ENCODE measurements at places on chromosomes 7 and 10.

GRCh38 chr7:3294432-3295100 is 6.5 kb upstream of the SDK1 start:
- no peak for DNase-seq

- no peak for DNase-seq
Measured at GRCh38 chr10:51629934-51630639, 69.3 kb downstream of the CSTF2T start.

DNA sequence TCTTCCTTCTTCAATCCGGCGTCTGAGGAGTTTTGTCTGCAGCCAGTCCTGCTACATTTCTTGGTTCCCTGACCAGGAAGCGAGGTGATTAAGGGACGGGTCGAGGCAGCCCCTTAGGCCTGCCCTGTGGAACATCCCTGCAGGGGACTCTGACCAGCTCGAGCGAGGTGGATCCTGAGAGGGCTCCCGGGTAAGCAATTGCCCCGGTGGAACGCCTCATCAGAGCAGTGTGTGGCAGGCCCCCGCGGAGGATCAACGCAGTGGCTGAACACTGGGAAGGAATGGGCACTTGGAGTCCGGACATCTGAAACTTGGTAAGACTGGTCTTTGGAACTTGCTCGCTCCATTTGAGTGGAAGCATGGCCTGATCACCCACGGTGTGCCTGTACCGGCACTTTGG is 121.0 kb downstream of the CUL2 start:
- no peak for DNase-seq

DNA sequence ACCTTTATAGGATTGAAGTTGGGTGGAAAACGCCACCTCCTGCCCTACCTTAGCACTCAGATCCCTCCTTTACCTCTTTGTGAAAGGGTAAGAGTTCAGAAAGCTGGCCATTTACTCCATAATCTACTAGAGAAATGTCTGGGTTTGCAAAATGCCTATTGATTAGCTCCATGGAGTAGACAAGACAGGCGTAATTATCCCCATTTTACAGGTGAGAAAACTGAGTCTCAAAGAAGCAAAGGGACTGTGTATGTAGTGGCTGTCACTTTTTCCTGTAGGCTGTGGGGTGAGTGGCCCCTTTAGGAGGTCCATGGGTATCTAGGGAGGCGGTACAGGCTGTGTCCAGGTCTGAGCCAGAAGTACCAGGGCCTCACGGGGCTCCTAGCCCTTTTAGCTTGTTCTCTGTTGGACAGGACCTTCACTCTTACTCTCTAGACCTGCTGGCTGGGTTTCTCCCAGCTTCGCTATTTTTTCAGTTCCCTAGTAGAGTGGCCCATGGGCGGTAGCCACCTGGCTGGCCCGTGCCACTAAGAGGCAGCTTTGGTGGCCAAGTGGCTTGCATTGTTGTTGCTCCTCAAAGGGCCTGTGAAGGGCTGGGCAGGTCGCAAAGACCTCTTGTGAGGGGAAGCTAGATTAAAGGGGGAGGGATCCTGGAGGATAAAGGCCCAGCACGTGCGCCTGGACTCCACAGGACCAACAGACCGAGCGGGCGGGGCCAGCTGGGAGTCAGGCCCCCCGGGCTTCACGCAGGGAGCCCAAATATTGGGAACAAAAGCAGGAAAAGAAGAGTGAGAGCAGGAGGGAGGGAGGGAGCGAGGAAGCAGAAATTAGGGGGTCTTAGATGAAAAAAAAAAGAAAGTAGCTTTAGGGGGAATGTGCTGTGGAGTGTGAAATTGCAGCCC is 4.7 kb upstream of the PAX2 start:
- peak; percentile 38 for DNase-seq

- DNase-seq: no peak
Measured at GRCh38 chr10:92918603-92919002, 70.3 kb downstream of the EXOC6 start.

- DNase-seq: no peak
Measured at GRCh38 chr7:80334908-80335307, 177.0 kb downstream of the GNAT3 start.

DNA sequence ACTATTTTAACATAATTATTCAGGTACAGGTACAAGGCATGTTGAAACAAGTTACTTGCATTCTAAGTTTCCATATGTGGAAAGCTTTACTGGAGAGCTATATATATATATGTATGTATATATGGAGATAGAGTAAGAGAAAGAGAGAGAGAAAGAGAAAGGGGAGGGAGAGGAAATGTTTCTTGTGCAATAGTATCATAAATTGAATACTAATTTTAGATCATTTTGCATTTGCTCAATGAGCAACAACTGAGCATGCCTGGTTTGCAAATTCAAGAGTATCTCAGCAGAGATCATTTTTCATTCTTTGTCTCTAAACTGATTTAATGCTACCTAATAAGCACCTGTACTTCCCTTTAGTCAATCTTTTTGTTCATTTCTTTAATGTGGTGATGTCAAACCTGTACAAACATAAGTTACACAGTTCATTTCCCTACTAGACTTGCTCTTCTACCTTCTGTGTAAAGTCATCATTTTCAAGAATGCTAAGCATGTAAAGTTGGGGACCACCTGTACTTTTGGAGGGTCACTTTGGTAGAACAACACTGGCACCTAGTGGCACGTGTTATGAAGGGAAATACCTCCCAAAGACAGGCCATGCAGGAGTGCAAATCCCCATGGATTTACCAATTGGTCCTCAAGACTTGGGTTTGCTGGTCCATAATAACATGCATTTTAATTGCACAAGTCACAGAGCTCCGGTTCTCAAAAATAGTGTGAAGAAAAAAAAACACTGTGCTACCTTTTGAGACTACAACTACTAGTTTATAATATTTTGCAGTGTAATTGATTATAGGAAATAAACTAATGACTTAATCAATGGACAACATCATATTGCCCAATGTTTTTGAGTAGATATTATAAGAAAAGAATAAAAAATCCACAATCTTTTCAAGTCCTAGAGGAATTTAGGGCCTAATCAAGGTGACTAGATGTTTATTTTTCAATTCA is 431.2 kb upstream of the IGFBP3 start:
- DNase-seq: peak; percentile 60

GRCh38 chr7:37283716-37284115 is 164.9 kb downstream of the ELMO1 start:
- no peak for DNase-seq

DNA sequence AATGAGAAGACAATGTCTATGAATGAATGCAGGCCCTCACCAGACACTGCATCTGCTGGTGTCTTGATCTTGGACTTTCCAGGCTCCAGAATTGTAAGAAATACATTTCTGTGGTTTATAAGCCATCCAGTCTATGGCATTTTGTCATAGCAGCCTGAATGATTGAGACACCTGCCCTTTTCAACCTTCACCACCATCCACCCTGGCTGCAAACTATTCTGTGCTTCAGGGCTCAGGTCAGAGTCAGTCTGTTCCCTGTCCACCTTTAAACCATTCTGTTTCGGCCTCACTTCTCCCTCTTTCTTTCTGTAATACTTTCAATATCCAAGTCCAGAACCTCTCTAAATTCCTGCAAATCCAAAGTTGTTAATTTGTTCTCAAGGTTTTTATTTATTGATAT is 15.9 kb upstream of the CDK13 start:
- DNase-seq: no peak

GRCh38 chr7:833601-834258 is 1.5 kb downstream of the SUN1 start:
- no peak for DNase-seq

GRCh38 chr7:18893156-18893555 is 224.3 kb downstream of the TWIST1 start:
- no peak for DNase-seq

DNA sequence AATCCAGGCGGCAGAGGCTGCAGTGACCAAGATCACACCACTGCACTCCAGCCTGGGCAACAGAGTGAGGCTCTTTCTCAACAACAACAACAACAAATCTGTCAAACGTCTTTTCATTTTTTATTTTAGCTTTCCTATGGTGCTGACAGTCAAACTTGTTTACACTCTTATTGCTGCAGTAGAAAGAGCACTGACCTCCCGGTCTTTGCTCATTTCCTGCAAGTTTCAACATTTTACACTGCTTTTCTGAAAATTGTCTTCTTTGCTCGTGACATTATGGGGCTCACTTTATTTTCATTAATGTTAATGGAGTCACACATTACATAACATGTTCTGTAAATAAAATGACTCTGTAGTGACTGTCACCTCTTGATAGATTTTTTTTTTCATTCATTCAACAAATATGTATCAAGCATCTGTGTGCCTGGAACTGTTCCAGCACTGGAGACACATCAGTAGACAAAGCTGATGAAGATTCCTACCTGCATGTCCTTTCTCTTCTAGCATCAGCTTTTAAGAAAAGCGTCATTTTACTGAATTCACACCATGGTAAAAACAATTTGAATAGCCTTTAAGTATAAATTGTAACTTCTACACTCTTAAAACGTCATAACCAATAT is 277.3 kb downstream of the CELF2 start:
- DNase-seq: no peak

- no peak for DNase-seq
Measured at GRCh38 chr7:105600720-105601550, 19.6 kb upstream of the EFCAB10 start.

DNA sequence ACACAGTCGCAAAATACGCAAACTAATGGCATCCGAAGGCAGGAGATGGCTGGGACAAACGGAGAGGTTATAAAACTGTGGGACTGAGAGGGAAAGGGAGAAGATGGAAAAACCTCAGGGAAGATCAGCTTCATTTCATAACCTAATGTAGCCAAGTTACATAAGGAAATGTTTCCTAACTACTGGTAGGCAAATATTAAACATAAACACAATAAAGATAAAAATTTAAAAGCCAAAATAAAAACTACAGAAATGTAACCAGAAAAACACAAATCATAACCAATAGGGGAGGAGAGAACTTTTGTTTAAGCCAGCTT is 13.1 kb upstream of the MNX1 start:
- DNase-seq: no peak

- no peak for DNase-seq
Measured at GRCh38 chr10:61110188-61110844, 166.3 kb upstream of the RHOBTB1 start.

DNA sequence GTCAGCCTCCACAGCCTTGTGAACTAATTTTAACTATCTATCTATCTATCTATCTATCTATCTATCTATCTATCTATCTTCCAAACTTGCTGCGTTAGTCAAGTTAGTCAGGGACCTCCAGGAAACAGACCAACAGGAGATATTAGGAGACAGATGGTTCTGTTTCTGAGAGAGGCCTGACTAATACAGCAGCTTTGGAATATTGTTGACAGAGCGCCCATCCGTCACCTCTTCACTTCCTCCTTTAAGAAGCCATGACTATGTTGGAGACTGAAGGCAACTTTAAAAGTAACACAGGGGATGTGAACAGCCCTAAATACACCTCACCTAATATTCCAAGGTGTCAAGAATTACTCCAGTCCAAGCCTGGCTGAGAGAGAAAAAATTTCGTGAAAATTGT is 280.9 kb upstream of the IGFBP3 start:
- no peak for DNase-seq

GRCh38 chr7:82080254-82080927 is 310.5 kb upstream of the HGF start:
- no peak for DNase-seq

- no peak for DNase-seq
Measured at GRCh38 chr10:99084161-99084560, 151.5 kb downstream of the HPSE2 start.

DNA sequence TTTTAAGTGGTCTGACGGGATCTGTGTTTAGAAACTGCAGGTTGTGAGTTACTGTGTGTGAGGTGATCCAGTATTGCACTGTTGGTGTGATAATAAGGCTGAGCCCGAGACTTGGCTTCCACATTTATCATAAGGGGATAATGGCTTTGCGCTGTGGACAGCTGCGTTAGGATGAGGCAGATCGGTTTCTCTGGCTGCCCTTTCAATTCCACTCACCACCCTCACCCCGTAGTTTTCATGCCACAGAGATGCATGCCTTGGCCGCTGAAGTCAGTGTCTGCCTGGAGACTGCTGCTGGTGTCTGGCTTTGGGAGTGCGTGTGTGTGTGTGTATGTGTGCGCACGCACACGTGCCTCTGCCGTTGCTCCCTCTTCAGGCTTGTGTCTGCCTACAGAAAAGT is 273.0 kb downstream of the CCDC3 start:
- no peak for DNase-seq

DNA sequence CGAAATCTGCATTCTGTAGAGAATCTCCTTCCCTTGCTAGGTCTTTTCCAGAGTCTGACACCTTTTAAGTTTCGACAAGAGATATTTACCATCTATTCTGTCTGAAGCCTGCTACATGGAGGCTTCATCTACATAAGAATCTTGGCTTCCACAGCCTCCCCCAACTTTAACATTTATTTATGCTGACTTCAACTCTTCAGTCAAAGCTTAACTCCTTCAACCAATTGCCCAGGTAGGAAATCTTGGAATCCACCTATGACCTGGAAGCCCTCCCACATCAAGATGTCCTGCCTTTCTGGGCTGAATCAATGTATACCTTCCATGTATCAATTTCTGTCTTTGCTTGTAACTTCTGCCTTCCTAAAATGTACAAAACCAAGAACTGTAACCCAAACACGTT is 54.7 kb downstream of the MINPP1 start:
- DNase-seq: no peak

Measured in GM13977 (cell line).